ENCODE measurements at places on chromosomes 6 and 20. TPM values are rescaled to one million over a fixed set of nuclear protein-coding genes. Genes with fewer than 3 reads are reported as not detected.

EPPIN gene
- not detected for total RNA-seq

SDC4 gene
- total RNA-seq: 0.61 TPM

CCM2L gene
- 6.3 TPM for total RNA-seq

BPI gene
- not detected for total RNA-seq

Measured in glutamatergic neuron (in vitro differentiated cells).